ENCODE measurements at places on chromosomes 3 and 15. TPM values are rescaled to one million over a fixed set of nuclear protein-coding genes. Genes with fewer than 3 reads are reported as not detected.

Gene ZBTB47
- 1.4 TPM for total RNA-seq

Gene ZBED2
- 812 TPM for total RNA-seq

DNA sequence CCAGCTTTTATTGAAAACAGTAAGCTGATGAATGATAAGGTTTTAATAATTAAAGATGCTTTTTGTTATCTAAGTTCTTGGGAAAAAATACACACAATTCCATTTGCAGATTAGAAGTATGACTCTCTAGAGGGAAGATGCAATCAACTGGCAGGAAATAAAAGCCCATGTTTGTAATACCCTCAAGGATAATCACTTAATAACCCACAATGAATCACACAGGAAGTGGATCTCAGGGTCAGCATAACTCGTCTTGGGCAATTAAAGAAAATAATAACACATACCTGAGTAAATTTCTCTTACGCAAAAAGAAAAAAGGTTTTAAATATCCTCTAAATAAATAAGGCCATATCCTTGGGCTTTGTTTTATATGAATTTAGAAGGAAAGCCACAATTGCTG is 9.4 kb upstream of the EID1 start:
- H3K27me3 ChIP-seq = no peaks in the 10 kb centered on the region
- no peak for DNase-seq
- peaks cover 9% of the 10 kb centered on the region for H3K4me1 ChIP-seq
- H3K4me3 ChIP-seq = no peak overlapping the region
- peaks cover 9% of the 10 kb centered on the region for H3K36me3 ChIP-seq
- no peak overlapping the region for H3K27ac ChIP-seq

- no peaks in the 10 kb centered on the region for H3K27me3 ChIP-seq
- H3K36me3 ChIP-seq = peaks cover 72% of the 10 kb centered on the region
- H3K27ac ChIP-seq = peak overlapping the region; percentile 71
- no peak for DNase-seq
- peak overlapping the region; percentile 24 for H3K4me3 ChIP-seq
These were observed 31.2 kb downstream of the SATB1 start for GRCh38 chr3:18393906-18394305.

GRCh38 chr3:17707813-17708543 is 34.5 kb downstream of the TBC1D5 start:
- H3K4me3 ChIP-seq = no peak overlapping the region
- DNase-seq = no peak
- no peaks in the 10 kb centered on the region for H3K4me1 ChIP-seq
- H3K36me3 ChIP-seq = no peaks in the 10 kb centered on the region
- no peak overlapping the region for H3K27ac ChIP-seq
- no peaks in the 10 kb centered on the region for H3K27me3 ChIP-seq

GRCh38 chr3:126665959-126666657 is 11.2 kb upstream of the TXNRD3 start:
- DNase-seq = no peak
- H3K36me3 ChIP-seq = no peaks in the 10 kb centered on the region
- no peak overlapping the region for H3K4me3 ChIP-seq
- no peak overlapping the region for H3K27ac ChIP-seq
- H3K4me1 ChIP-seq = no peaks in the 10 kb centered on the region
- H3K27me3 ChIP-seq = no peaks in the 10 kb centered on the region

- no peak overlapping the region for H3K4me3 ChIP-seq
- no peaks in the 10 kb centered on the region for H3K4me1 ChIP-seq
- DNase-seq = no peak
These were observed 117.0 kb downstream of the IMPG2 start for GRCh38 chr3:101203411-101203810.

- H3K36me3 ChIP-seq = no peaks in the 10 kb centered on the region
- H3K4me1 ChIP-seq = no peaks in the 10 kb centered on the region
- no peak for DNase-seq
- H3K27ac ChIP-seq = no peak overlapping the region
- no peak overlapping the region for H3K4me3 ChIP-seq
These were observed 348.1 kb downstream of the LSAMP start for GRCh38 chr3:116097226-116097625.

DNA sequence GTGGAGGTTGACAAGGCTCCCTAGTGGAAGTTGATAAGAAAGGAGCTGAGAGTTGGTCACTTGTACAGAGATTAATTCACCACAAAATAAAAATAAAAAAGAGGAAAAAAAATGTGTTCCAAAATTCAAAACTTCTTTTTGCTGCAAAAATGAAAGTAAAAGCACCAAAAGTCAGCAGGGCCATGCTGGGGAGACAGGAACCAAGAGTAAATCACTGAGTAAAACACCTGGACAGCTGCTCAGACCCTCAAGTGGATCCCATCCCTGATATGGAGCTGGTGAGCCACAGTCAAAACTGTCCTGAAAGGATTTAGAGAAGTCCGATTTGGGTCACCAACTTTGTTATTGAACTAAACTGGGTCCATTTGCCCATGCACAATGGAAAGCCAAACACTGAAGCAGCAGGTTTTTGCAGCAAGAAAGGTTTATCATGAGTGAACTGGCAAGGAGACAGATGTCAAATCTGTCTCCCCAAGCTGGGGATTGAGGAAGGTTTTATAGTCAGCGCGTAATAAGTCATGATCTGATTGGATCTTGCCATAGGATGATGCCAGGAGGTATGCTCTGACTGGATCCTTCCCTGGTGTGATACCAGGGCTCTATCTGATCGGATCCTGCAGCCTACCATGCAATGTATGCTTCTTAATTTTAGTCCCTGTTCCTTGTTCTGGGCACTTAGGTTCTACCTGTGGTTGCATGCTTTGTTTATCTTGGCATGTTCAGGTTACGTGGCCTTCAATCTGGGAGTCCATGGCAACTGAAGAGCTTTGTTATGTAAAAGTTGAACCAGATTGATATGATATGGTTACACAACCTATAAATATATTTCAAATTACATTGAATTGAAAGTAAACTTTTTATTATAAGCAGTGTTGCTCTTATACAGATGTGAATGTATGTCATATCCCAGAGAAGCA is 313.2 kb downstream of the POLQ start:
- H3K27me3 ChIP-seq = peaks cover 3% of the 10 kb centered on the region
- no peak for DNase-seq
- no peak overlapping the region for H3K27ac ChIP-seq
- no peaks in the 10 kb centered on the region for H3K4me1 ChIP-seq
- no peaks in the 10 kb centered on the region for H3K36me3 ChIP-seq

- no peak overlapping the region for H3K4me3 ChIP-seq
- H3K4me1 ChIP-seq = no peaks in the 10 kb centered on the region
- no peak for DNase-seq
- H3K27ac ChIP-seq = no peak overlapping the region
These were observed 129.7 kb upstream of the TUSC7 start for GRCh38 chr3:116579840-116580239.

- DNase-seq = no peak
- no peaks in the 10 kb centered on the region for H3K27me3 ChIP-seq
- H3K27ac ChIP-seq = no peak overlapping the region
- H3K36me3 ChIP-seq = peaks cover 7% of the 10 kb centered on the region
These were observed 195.6 kb downstream of the TCF12 start for GRCh38 chr15:57114070-57114469.

GRCh38 chr3:47542471-47543173 is 29.1 kb upstream of the ELP6 start:
- no peak overlapping the region for H3K27ac ChIP-seq
- H3K4me3 ChIP-seq = no peak overlapping the region
- no peaks in the 10 kb centered on the region for H3K36me3 ChIP-seq
- peaks cover 5% of the 10 kb centered on the region for H3K4me1 ChIP-seq
- no peak for DNase-seq

GRCh38 chr3:4606911-4607310 is 113.8 kb downstream of the ITPR1 start:
- H3K27ac ChIP-seq = no peak overlapping the region
- no peak overlapping the region for H3K4me3 ChIP-seq
- no peak for DNase-seq
- H3K36me3 ChIP-seq = no peaks in the 10 kb centered on the region
- no peaks in the 10 kb centered on the region for H3K4me1 ChIP-seq
- H3K27me3 ChIP-seq = no peaks in the 10 kb centered on the region

GRCh38 chr15:91150502-91151160 is 50.6 kb downstream of the SV2B start:
- DNase-seq = no peak
- H3K4me3 ChIP-seq = no peak overlapping the region
- no peaks in the 10 kb centered on the region for H3K4me1 ChIP-seq
- peaks cover 16% of the 10 kb centered on the region for H3K27me3 ChIP-seq
- no peak overlapping the region for H3K27ac ChIP-seq
- H3K36me3 ChIP-seq = no peaks in the 10 kb centered on the region

GRCh38 chr3:140147965-140148490 is 213.0 kb downstream of the CLSTN2 start:
- no peaks in the 10 kb centered on the region for H3K4me1 ChIP-seq
- no peaks in the 10 kb centered on the region for H3K27me3 ChIP-seq
- DNase-seq = no peak
- H3K4me3 ChIP-seq = no peak overlapping the region
